Activated CD4-positive, CD25-positive, alpha-beta regulatory T cell treated with anti-CD3 and anti-CD28 coated beads, Interleukin-2, amount 50 U/mL, for 72 hours (primary cell): ENCODE measurements at places on chromosomes 1 and 21.

DNA sequence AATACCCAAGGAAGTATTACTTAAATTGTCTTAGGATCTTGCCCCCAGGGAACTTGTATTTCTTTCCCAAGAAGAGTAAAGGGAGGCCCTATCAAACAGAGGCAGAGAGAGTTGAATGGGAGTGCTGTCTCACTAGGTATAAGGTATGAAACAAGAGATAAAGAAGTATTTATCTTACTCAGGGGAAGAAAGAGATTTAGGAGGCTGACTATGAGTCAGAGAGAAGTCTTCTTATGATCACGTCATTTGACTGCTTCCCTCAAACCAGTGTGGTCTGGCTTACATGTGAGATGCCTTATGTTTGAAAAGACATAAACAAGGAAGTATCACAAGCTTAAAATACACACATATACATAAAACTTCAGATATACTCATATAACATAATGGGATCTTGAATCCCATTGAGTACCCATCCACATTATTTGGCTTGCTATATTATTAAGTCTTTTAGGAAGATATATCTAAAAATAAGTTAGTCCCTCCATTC lies 29.6 kb downstream of the DUSP10 start:
- DNase-seq: no peak

- DNase-seq: no peak
Measured at GRCh38 chr1:153470707-153471106, 10.3 kb upstream of the S100A7 start.

DNA sequence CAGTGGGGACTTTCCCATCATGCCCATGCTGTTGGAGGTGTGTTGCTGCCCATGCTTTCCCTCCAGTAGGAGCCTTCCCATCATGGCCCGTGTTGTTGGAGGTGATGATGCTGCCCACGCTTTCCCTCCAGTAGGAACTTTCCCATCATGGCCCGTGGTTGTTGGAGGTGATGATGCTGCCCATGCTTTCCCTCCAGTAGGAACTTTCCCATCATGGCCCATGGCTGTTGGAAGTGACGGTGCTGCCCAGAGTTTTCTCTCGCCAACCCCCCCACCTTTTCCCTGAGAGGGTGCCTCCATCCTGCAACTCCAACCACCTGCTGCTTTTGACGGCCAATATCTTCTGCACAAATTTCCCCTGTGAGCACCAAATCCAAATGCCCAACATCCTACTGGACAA lies 205.7 kb downstream of the TOMM20 start:
- DNase-seq: peak; percentile 6

DNA sequence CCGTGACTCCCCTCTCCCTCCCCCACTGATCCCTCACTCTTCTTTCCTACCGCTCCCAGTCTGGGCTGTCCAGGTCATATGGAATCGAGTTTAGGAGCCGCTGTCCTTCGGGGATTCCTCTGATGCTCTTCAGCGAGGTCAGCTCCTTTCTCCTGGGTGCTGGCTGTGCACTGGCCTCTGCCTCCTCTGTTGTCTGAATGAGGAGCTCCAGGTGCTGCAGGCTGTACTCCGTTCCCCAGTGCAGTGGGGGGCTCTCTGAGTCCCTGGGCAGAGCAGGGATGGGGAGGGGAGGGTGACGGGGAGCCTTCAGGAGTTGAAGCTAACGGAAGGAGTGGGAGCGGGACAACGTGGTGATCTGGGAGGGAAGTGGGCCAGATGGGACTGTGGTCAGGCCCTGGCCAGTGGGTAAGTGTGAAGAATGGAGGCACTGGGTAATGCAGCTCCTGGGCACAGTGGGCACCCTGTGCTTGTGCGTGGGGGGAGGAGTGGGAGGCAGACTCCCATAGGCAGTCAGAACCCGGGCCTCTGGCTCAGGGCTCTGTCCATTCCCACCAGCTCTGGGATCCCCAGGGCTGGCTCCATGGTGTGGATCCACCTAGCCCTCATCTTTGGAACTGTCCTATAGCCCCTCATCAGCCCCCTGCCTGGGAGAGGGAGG lies 59.5 kb upstream of the TLR5 start:
- no peak for DNase-seq

GRCh38 chr21:38760017-38760761 lies 45.5 kb upstream of the ETS2 start:
- DNase-seq: no peak

DNA sequence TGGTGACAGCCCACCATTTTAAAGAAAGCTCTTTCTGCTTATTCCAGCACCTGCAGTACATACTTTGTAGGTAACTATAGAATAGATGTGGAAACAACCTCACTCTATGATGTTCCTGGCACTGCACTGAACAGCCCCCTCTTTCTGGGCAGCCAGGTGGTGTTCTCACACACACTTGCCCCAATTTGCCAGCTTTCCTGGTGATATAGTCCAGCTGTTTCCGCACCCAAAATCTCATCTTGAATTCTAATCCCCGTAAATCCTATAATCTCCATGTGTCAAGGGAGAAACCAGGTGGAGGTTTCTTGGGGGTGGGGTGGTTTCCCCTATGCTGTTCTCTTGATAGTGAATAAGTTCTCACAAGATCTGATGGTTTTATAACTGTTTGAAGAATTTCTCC lies 102.2 kb downstream of the FCRL5 start:
- no peak for DNase-seq

GRCh38 chr1:50393522-50394120 lies 29.6 kb downstream of the DMRTA2 start:
- no peak for DNase-seq

- no peak for DNase-seq
Measured at GRCh38 chr1:71196685-71197084, 115.8 kb upstream of the ZRANB2 start.

- DNase-seq: no peak
Measured at GRCh38 chr1:50667272-50667671, 244.0 kb upstream of the DMRTA2 start.

- DNase-seq: no peak
Measured at GRCh38 chr1:30034105-30034626, 689.2 kb downstream of the MATN1 start.

DNA sequence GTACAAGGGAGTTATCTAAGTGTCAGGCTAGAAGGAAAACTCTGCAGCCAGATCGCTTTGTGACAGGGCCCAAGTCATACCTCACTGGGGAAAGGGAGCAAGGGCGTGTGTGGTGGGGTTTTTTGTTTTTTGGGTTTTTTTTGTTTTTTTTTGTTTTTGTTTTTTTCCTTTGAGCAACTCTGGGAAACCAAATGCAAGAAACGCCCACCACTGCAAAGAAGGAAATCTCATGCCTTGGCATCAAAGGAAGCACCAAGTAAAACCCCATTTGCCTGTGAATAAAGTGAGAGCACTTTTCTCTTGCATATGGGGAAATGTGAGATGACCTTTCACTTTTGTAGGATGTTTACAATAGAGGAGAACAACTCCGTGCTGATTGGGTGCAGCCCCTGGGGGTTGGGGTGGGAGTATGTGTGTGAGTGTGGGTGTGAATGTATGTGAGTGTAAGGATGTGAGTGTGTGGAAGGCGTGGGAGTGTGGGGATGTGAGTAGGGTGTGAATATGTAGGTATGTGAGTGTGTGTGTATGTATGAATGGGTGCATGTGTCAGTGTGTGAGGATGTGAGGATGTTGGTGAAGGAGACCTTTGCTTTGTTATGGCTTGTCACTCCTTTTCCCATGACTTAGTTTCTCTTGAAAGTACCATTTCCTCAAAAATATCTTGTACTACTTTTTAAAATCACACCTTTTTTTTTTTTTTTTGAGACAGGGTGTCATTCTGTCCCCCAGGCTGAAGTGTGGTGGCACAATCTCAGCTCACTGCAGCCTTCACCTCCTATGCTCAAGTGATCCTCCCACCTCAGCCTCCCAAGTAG lies 34.6 kb downstream of the IL12RB2 start:
- no peak for DNase-seq

- no peak for DNase-seq
Measured at GRCh38 chr1:146016891-146017290, 4.6 kb downstream of the HJV start.

DNA sequence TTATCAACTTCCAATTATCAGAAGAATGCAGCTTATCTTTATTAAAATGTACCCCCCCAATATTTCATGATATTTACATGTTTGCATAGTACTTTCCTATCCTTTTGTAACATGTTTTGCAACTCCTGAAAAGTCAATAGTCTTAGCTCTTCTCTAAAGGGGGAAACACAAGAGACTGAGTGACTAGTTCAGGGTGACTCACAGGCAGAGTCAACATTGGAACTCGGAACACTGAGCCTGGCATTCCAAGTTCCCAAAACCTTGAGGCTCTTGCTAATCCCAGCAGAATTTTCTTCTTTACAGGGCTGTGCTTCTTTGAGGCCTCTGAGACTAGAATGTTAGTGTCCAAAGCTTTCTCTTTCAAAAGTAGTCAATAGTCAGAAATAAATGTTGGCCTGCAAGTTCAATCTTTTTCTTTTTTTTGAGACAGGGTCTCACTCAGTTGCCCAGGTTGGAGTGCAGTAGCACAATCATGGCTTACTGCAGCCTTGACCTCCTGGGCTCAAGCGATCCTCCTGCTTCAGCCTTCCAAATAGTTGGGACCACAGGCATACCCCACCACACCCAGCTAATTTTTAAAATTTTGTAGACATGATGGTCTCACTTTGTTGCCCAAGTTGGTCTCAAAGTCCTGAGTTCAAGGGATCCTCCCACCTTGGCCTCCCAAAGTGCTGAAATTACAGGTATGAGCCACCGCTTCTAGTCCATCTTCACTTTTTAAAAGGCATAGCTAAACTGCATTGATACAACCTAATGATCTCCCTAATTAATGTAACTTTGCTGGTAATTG lies 37.5 kb downstream of the ZNF281 start:
- no peak for DNase-seq

GRCh38 chr1:175572932-175573868 lies 170.2 kb downstream of the TNR start:
- DNase-seq: no peak

- DNase-seq: no peak
Measured at GRCh38 chr21:15795533-15795932, 65.8 kb downstream of the USP25 start.
